ENCODE measurements at places on chromosomes 2 and 18.
A peak's percentile ranks its signal among the peaks of the same experiment; 100 is the strongest.

DNA sequence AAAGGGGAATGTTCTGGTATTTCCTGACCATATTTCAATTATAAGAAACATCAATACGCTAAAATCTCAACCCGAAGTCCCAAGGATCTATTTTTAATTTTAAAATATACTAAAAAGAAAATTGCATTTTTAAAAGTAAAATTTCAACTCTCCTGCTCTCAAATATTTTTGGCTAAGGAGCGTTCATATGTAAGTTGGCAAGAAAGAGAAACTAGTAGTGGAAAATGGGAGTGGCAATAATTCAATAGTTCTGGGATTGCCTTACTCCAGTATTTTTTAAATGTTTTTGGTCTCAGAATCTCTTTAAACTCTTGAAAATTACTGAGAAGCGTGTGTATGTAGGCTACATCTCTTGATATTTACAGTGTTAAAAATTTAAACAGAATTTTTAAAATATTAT is 72.7 kb downstream of the ACVR1 start:
- no peak for DNase-seq

DNA sequence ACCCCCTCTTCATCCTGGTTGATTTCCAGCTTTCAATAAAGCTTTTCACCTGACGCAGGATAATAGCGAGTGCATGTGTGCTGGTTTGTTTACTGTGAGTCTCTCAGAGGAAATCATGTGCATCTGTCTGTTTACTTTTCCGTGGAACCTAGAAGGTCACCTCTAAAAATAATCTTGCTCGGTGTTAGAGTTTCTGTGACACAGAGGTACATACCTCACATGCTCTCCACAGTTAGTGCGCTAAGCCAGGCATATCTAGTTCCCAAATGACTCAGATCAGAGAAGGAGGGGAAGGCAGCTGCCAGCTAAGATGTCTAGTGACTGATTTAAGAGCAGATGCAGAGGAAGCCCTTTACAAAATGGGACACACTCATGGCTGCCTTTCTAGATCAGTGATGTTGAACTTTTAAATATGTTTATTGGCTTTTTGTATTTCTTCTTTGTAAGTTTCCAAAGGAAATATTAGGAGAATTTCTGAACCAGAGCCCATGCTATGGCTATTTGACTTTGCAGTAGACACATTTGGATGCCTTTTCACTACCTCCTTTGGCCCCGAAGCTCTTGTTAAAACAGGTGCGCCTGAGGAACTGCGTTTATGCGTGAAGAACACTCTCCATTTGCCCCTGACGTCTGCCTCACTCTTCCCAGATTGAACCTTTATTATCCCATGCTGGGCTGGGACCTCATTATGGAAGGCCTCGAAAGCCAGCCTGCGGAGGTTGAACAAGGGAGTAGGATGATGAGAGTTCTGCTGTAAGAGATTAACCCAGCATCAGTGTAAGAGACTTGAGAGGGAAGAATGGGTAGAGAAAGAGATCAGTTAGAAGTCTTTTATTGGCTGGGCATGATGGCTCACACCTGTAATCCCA is 145.6 kb downstream of the FAM161A start:
- DNase-seq = peak; percentile 50

GRCh38 chr2:129849559-129850160 is 129.8 kb upstream of the RAB6C start:
- DNase-seq = peak; percentile 37

GRCh38 chr18:63140997-63141777 is 178.4 kb downstream of the BCL2 start:
- DNase-seq = no peak

DNA sequence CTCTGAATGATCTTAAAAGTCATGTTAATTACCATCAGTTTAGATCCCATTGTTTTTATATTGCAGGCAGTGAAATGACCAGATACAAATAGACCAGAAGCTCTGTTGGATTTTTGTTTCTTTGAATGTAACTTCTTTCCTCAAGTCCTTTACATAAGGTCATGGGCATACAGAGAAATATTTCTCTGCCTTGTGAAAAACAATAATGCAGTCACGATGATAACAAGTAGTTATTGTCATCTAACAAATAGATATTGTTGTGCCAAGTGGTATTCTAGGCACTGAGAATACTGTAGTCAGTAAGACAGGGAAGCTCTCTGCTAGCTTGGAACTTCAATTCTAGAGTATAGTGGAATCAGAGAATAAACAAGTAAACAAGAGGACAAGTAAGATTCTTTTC is 94.7 kb upstream of the BARD1 start:
- DNase-seq = no peak

GRCh38 chr2:179746981-179747380 is 114.4 kb downstream of the ZNF385B start:
- DNase-seq = no peak

- no peak for DNase-seq
Measured at GRCh38 chr2:185823773-185824172, 85.2 kb downstream of the FSIP2 start.

DNA sequence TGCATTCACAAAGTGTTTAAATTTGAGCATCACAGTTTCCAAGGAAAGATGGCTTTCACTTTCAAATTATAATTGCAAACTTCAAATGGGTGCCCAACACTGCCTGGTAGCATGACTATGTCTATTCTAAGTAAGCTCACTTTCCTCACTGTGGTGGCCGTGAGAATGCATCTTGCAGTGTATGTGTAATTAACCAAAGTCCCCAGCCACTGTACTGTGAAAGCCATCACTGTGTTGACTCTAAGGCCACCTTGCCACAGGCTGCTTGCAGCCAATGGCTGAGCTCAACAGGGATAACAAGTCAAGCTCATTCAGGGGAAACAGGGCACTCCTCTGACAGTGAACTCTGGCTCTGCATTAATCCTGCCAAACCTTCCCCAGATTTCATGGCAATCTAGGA is 43.3 kb upstream of the LGALSL start:
- no peak for DNase-seq

DNA sequence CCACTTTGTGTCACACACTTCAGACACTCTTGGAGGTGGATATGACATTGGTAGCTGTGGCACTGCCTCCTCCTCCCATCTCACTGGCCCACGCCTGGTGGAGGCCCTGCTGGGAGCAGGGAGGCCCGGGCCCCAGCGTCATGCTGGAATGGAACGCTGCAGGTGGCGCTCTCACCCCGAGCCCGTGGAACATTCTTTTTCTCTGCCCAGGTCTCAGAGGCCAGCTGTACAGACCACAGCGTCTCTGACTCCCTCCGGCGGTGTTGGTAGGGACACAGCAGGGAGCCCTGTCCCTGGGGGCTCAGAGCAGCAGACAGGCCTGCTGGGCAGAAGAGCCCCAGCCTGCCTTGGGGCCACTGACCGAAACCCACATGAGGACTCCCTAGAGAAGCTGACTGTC is 218.1 kb downstream of the TWIST2 start:
- DNase-seq = no peak

- no peak for DNase-seq
Measured at GRCh38 chr2:100840519-100840918, 20.6 kb downstream of the NPAS2 start.

- no peak for DNase-seq
Measured at GRCh38 chr2:219423652-219424377, 5.6 kb downstream of the DES start.

DNA sequence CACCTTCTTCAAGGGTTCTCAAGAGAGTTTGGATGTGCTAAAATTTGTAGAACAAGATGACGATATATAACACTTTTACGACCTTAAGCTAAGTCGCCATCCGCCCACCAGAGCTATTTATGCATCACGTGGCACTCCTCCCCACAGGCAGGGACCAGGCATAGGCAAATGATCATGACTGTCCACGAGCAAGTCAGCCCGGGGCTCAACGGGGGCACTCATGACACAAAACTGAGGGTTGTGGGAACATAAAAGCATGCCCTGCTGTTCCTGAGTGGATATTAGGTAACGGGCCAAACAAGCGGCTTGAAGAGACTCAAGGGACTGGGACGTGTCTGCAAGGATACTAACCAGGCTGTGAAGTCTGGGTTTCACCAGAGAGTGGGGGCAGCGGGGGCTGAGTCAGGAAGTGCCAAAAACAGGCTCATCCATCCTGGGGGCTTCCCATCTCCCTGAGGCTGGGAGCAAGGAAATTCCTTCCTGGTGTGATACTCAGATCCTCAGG is 58.1 kb downstream of the FAM178B start:
- no peak for DNase-seq

GRCh38 chr2:45299361-45299760 is 290.1 kb upstream of the SIX2 start:
- no peak for DNase-seq

DNA sequence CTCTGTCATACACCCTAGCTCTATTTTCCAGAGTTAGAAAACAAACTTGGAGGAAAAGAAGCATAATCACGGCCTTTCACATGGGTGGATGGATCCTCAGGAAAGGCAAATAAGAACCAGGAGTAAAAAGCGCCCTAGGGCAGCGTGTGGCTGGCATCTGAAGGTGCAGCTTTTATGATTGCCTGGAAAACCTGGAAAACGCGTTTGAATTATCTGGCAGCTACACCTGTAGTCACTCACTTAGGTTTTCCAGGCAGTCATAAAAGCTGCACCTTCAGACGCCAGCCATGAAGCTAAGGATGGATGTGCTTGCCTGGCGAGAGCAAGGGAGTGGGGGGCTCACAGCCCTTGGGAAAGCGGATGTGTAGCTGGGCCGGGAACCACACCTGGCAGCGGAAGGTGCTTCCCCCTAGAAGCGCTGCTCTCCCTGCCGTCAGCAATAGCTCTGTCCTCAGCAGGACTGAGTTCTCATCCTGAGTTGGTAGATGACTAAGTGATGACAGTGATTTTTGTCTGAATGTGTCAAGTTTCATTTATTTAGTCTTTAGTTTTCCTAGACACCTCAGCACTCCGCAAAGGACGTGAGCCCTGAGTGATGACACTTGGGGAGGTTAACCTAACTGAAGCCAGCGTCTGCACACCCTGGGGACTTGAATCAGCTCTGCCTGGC is 82.0 kb downstream of the DCDC2C start:
- DNase-seq = no peak

GRCh38 chr2:170651624-170652325 is 63.4 kb upstream of the SP5 start:
- DNase-seq = no peak

DNA sequence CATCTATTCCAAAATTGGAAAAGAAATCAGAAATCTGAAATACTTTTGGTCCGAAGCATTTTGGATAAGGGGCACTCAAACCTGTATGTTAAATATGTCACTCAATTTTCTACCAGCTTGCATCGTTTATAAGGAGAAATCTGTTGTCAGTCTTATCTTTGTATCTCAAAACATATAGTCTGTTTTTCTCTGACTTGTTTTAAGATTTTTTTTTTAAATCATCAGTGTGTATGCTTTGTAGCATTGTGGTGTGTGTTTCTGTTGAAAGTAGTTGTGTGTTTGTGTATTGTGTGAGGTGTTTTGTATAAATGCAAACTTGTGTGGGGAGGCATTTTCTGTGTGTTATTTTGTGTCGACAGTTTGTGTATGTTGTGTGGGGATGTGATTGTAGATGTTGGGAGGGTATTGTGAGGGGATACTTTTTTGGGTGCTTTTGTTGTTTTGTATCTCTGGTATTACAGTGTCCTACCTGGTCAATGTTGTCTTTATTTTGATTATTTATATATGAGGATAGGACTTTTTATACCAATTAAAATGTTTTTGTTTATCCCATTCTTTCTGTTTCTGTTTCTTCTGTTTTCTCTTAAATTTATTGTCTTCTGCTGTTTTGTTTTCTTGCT is 30.9 kb downstream of the SMCHD1 start:
- no peak for DNase-seq

DNA sequence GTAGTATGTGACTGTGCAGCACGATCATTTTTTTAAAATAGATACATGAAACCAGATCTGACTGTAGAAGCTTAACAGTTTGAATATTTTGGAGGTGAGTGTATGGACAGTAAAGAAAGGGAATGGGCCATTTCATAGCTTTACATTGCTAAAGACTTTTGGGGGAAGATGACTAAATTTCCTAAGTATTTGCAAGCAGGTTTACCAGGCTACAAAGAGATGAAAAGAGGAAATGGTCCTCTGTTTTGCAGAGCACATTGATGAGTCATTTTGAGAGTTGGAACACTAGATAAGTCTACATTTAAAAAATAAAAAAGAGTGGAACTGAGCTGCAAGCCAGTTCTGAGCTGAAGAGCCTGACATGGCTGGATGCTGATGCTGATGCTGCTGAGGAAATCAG is 115.7 kb upstream of the LRATD1 start:
- DNase-seq = peak; percentile 94

DNA sequence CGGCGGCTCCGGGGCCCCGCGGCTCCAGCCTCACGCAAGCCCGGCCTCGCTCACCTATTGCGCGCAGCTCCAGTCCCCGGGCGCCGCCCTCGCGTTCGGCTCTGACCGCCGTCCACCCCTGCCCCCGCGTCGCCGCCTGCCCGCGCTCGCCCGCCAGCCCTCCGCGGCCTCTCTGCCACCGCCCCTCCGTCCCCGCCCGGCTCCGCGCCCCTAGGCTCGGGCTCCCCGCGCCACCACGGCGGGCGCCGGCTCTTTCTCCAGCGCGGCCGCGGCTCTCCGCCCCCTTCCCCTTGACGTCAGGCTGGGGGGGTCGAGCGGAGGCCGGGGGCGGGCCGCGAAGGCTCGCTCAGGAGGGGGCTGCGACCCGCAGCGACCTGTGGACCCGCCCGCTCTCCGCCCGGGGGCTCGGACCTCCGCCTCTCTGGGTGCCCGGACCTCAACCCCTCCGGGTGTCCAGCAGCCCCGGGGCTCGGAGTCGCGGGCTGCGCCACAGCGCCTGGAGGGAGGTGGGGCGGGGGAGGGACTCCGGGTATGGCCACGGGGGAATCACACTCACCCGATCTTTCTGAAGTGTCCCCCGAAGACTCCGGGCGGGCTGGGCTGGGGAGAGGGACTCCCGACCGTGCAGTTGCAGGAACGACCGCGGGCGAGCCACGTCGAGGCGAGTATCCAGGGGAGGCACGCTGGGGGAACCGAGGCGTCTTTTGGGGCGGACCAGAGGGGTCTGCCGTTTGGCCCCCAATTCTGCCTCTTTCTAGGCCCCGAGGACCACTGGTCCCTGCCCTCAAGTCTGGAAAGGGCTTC is at the start of gene SEMA4C:
SEMA4C (minus strand) TSS at position 259 of the 804 bp plus-strand sequence. CDS start 2,194 bp downstream, outside the sequence.
- no peak for DNase-seq
